ENCODE measurements at places on chromosomes 3 and 15.

DNA sequence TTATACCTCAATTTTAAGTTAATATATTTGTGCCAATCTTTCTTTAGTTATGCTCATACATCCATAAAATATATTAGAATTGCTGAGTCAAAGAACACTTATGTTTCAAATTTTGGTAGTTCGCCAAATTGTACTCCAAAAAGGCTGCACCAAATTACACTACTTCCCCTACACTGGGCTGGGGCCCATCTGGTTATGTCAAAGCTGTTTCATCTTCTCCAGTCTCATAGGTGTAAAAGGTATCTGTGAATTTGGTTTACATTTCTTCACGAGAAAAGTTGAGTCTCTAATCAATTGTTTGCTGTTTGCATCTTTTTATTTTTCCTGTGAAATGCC lies 706 bp downstream of the FSIP1 start:
- no peak for DNase-seq

GRCh38 chr3:152893647-152894046 lies 58.7 kb downstream of the P2RY1 start:
- DNase-seq, result no peak

GRCh38 chr3:5275529-5275928 lies 88.0 kb downstream of the EDEM1 start:
- no peak for DNase-seq

DNA sequence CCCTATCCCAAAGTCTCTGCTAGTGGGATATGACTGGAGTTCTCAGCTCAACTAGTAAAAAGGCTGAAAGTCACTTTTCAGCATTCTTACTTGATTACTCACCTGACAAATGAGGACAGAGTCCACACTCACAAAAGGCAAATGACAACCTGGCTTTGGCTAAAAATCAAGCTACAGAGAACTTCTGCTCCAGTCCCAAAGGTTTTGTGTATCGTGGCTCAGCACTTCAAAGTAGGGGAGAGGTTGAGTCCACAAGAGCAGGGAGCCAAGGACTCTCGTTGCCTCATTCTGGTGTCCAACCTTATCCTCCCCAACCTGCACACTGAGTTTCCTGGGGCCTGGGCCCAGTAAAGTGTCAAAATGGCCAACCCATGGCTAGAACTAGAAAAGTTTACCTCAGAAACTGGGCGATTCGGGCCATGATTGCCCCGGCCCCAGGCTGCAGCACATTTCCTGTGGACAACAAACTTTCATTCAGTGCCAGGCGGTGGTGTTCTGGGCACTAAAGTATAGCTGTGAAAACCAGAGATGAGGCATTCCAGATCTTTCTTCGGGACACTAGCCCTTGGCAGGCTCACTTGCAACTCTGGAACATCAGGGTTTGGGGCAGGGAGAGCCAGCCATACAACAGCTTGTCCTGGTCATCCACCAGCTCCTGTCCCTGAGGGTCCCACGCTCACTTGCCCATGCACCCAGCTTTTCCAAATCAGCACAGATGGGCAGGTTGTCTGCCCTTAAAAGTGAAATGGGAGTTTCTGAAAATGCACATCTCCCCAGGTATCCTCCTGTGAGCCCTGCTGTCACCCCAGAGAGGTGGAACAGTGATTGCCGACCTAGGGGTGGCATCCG lies 3.1 kb downstream of the ACAA1 start:
- no peak for DNase-seq

GRCh38 chr3:194344012-194344411 lies 7.1 kb downstream of the CPN2 start:
- DNase-seq, result peak; percentile 59

DNA sequence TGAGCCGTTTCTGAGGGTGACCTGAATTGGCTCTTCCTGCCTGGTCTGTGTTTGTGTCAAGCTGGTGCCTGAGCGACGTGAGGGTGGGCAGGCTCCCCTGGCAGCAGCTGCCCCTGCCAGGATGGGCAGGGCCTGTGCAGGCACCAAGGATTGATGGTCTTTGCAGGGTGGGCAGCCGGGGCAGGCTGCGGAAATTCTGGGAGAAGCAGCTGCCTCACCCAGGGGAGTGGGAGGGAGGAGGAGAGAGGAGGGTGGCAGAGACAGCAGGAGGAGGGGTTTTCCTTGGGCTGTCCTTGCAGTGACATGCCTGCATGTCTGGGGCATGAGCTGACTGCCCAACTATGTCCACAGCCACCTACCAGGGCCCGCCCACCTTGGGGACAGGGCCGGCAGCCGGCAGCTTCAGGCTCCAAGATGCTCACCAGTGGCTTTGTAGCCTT lies 27.9 kb upstream of the SLC6A6 start:
- no peak for DNase-seq

DNA sequence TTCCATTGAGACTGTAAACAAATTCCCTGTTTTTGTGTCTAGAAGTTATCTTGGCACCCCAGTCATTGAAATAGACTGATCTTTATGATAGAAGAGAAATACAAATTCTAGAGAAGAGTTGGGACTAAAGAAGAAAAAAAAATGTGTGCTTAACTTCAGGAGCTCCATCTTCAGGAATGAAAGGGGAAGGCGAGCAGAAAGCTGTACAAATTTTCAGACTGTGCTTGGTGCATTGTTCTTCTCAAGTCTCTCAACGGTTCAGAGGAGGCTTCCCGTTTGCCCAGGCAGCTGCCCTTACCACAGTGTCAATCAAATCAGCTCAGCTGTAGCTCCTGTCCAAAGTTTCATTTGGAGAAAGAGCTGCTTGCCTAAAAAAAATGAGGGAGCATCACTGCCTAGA lies 41.7 kb downstream of the OXSM start:
- DNase-seq, result no peak

GRCh38 chr3:136630915-136631314 lies 121.3 kb downstream of the STAG1 start:
- DNase-seq, result no peak

GRCh38 chr3:124679048-124679638 lies 51.1 kb upstream of the UMPS start:
- DNase-seq, result no peak

DNA sequence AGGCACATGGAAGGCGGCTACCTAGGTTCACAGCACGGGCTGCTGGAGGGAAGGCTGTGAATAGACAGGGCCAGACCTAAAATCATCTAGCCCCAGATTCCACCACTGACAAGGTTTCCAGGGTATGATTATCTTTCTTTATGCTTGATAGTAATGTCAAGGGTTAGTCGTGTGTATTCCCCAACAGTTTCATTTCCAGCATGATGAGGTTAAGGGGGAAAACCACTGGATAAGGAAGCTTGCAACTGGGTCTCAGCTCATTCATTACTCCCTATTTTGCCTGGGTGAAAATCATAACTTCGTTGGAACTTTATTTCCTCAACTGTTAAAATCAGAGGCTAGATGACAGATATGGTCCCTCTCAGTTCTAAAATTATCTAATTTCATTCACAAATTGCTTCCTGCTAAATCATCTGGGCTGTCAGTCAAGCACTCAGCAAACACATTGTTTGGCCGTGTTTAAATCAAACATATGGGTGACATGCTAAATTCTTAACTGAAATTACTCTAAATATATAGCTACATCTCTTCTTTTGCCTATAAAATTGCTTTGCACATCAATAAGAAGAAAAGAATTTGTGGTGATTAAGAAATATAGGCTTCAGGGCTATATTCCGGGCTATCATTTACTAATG lies 111.7 kb downstream of the CYP19A1 start:
- no peak for DNase-seq

- no peak for DNase-seq
Measured at GRCh38 chr3:54356261-54357045, 234.1 kb downstream of the CACNA2D3 start.

- DNase-seq, result peak; percentile 55
Measured at GRCh38 chr15:85412956-85413854, 32.8 kb downstream of the AKAP13 start.

DNA sequence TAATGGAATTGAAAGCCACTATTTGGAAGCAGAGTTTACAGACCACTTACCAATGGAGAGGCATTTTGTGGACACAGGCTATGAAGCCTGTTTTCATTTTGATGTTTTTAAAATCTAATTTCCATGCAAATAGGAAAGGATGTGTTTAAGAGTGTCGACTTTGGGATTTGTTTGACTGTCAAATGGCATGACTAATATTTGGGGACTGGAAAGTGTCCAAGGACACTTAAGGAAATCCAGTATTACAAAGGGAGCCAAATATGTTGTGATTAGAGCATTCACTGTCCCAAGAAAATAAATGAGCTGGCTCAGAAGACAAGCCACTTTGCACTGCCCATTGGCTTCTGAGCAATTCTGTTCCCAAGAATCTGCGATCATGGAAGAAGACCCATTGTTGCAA lies 34.0 kb upstream of the SLC6A11 start:
- DNase-seq, result no peak

DNA sequence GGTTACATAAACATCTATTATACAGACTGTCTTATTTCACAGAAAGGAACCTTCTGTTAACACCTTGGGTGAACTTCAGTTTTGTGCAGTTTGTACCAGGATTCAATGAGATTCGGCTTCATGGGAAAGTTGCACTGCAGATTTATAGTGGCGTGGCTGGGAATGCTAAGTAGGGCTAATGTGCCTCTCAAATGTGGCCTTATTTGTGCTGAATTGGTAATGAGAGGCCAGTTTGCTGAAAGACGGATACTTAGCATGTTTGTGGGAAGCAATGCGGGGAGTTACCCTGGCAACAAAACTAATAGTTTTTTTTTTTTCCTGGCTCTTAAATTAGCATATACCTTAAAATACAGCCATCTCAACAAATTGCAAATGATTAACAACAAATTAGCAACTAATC lies 28.6 kb upstream of the CEMIP start:
- no peak for DNase-seq

DNA sequence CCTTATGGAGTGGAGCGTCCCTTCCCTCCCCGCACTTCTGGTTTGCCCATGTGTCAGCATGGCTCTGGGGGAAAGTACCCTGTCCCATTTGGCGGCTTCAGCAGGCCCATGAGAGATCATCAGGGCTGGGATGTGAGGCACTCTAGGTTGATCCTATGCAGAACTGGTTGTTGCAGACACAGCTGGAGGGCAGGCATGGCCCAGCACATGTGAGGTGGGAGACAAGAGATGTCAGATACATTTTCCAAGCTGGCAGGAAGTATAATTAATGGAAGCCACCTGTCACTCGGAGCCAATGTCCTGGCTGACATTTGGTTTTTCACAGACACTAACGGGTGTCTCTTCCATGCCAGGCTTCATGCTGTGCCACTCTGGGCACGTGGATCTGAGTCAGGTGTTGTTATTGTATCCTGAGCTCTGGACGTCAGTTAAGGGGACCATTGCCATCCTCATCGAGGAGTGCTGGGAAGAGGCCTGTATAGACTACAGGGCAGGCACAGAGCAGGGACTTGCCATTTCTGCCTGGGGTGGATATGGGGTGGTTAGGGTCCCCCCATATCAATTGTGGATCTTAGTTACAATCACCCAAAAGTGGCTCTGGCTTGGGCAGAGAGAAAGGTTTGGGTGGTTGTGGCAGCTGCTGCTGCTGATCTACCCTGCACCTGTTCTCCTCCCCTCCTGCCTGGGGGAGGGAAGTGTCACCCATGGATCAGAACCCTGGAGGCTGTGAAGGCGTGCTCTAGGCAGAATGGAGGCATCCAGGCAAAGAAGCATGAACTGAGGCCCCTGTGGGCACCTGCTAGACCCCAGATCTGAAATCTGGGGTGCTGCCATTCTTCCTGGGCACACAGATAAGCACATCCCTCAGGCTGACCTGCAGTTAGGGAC lies 140.7 kb downstream of the FBLN2 start:
- DNase-seq, result no peak

DNA sequence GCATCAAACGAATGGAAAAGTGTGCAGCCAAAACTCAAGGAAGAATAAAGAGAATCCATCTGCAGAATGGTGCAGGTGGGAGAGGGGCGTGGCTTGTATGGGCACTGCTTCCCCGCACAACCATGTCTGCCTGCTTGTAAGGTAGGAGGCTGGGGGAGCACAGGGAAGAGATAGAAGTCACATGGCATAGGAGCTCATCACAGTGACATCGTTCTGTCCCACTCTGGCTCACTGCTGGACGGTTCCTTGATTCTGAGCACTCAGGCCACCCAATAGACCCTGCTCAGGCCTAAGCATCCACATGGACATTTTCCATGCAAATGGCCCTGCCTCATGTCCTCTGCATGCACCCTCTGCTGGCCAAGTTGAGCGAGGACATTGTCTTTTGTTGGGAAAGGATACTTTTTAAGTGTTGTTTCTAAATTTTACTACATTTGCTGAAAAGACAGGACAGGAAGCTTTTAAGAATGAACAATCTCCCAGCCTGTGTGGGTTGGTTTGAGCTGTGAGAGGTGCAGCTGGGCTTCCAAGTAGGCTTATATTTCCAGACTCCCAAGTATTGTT lies 3.1 kb downstream of the MYLK start:
- DNase-seq, result no peak

DNA sequence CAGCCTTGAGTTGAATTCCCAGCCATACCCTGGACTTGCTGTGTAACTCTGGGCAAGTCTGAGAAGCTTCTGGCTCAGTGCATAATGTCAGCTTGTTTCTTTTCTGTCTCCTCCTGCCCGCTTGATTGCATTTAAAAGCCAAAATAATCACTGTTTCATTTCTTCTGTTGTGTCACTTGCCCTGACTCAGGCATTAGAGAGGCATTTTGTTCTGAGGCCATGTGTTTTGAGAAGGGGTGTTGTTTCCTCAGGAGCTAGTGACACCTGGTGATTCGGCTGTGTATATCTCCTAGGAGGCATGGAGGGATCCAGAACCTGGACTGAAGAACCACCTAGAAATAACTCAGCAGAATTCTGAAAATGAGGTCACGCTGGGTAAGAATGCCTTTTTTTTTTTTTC lies 16.0 kb downstream of the WDR73 start:
- no peak for DNase-seq

GRCh38 chr15:68818769-68819494 lies 1.8 kb downstream of the ANP32A start:
- no peak for DNase-seq

DNA sequence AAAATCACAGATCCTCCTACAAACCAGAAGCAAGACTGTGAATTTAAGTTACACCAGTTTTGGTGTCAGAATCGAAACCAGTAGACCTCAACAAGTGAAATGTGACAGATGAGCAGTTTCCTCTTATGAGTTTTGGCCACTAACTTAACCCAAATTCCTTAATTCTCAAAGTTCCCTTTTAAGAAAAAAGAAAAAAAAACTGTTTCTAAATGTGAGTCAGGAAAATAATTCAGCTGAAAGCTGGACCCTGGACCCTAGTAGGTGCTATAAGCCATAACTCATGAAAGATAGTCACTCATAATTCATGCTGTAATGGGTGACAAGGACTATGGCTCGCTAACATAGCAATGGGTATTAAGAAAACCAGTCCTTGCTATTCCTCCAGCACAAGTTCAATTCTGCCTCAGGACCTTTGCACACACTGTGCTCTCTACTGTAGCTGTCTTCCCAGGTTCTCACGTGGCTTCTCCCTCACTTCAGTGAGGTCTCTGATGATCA lies 9.0 kb upstream of the THRB start:
- DNase-seq, result no peak

GRCh38 chr3:69324362-69325025 lies 61.4 kb downstream of the FRMD4B start:
- no peak for DNase-seq

- no peak for DNase-seq
Measured at GRCh38 chr15:97678656-97679055, 281.8 kb upstream of the ARRDC4 start.

All from stimulated activated CD8-positive, alpha-beta memory T cell treated with anti-CD3 and anti-CD28 coated beads, Interleukin-4, amount 100 ng/mL, for 24 hours (primary cell).